ENCODE measurements at places on chromosomes 11 and 22. TPM values are rescaled to one million over a fixed set of nuclear protein-coding genes. Genes with fewer than 3 reads are reported as not detected.
A peak's percentile ranks its signal among the peaks of the same experiment; 100 is the strongest.

GRCh38 chr11:107898270-107898669 lies 30.0 kb upstream of the RAB39A start:
- H3K4me3 ChIP-seq, result no peak overlapping the region
- no peaks in the 10 kb centered on the region for H3K36me3 ChIP-seq
- no peaks in the 10 kb centered on the region for H3K27me3 ChIP-seq
- peak; percentile 10 for DNase-seq
- no peaks in the 10 kb centered on the region for H3K4me1 ChIP-seq

DNA sequence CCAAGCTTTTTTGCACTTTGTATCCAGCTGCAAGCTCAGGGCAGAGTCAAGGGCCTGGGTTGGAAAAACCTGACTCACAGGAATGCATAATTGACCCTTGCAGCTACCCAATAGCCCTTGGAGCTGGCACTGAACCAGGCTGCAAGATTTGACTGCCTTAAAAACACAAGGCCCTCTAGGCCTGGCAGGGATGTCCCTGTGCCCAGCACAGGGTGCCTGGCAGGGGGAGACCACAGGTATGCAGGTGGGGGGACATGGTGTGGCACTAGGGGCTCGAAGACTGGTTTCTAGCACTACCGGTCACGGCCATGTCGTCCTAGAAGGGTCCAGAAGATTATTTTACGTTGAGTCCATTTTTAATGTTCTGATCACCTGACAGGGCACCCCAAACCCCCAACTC lies 30.2 kb downstream of the SBF1 start:
- H3K4me1 ChIP-seq, result peaks cover 18% of the 10 kb centered on the region
- no peak overlapping the region for H3K4me3 ChIP-seq
- H3K27ac ChIP-seq, result peak overlapping the region; percentile 59
- H3K27me3 ChIP-seq, result no peaks in the 10 kb centered on the region
- peak; percentile 71 for DNase-seq

DNA sequence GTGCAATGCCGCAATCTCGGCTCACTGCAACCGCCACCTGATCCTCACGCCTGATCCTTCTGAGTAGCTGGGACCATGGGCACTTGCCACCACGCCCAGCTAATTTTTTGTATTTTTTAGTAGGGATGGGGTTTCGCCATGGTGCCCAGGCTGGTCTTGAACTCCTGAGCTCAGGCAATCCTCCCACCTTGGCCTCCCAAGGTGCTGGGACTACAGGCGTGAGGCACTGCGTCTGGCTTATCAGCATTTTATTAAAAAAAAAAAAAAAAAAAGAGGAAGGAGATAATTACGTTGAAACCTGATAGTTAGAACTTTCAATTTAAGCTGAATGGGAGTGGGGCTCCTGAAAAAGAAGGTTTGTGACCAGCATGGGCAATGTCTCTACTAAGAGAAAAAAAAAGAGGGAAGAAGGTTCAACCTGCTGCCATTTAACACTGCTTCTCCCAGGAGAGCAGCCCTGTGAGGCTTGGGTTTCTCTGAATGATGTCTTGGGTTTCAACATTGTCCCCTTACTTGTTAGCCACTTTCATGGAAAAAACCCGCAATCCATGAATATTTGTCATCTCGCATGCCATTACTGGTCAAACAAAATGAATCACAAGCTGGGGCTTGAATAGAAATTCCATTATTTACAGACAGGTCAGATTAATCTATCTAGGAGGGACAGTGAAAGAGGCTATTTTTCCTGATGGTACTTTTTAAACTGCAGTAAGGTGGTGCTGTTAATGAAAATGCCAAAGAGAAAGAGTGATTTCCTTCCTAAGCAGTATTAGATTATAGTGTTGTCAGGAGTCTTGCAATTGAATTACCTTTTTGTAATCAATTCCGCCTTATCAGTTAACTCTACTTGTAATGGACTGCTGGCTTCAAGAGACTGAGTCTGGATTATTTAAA lies 72.5 kb downstream of the PACS1 start:
- no peak overlapping the region for H3K4me3 ChIP-seq
- no peak for DNase-seq
- H3K4me1 ChIP-seq, result no peaks in the 10 kb centered on the region
- H3K27ac ChIP-seq, result no peak overlapping the region
- H3K27me3 ChIP-seq, result no peaks in the 10 kb centered on the region
- H3K36me3 ChIP-seq, result no peaks in the 10 kb centered on the region

- peaks cover 20% of the 10 kb centered on the region for H3K4me1 ChIP-seq
- DNase-seq, result peak; percentile 70
- H3K36me3 ChIP-seq, result peaks cover 60% of the 10 kb centered on the region
- no peaks in the 10 kb centered on the region for H3K27me3 ChIP-seq
Measured at GRCh38 chr22:24133187-24133965, 47.9 kb upstream of the SUSD2 start.

DNA sequence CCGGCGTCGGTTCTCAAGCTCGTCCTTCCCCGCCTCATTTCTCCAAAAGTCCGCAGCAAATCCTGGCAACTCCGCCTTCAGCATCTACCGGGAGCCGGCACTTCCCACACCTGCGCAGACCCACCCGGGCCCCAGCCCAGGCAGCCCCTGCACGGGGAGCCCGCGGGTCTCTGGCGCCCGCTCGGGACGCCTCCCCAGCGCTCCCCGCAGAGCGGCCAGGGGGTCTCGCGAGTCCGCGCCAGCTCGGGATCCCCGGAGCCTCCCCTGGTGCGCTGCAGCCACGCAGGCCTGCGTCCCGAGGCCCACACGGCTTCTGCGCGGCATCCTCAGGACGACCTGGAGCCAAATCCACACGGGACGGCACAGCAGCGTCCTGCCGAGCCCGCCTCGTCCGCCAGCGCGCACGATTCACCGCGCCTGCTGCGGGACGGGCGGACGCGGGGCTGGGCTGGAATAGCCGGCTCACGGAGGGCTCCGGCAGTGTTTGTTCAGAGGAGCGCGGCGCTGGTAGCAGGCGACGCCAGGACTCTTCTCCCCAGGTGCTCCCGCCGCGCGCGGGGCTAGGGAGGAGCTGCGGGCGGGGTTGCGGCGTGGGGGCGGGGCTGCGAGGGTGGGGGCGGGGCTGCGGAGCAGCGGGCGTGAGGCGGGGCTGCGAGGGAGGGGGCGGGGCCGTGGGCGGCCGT lies 816 bp upstream of the PHRF1 start:
- H3K27me3 ChIP-seq, result peaks cover 22% of the 10 kb centered on the region
- peaks cover 61% of the 10 kb centered on the region for H3K4me1 ChIP-seq
- DNase-seq, result no peak
- H3K4me3 ChIP-seq, result peak overlapping the region; percentile 61

PDGFD gene
- 2.1 TPM for total RNA-seq

PACSIN3 gene
- 32.9 TPM for total RNA-seq

GRCh38 chr11:21306739-21307358 lies 637.5 kb downstream of the NELL1 start:
- no peak overlapping the region for H3K4me3 ChIP-seq
- no peaks in the 10 kb centered on the region for H3K36me3 ChIP-seq
- DNase-seq, result no peak
- no peaks in the 10 kb centered on the region for H3K27me3 ChIP-seq
- no peak overlapping the region for H3K27ac ChIP-seq

DNA sequence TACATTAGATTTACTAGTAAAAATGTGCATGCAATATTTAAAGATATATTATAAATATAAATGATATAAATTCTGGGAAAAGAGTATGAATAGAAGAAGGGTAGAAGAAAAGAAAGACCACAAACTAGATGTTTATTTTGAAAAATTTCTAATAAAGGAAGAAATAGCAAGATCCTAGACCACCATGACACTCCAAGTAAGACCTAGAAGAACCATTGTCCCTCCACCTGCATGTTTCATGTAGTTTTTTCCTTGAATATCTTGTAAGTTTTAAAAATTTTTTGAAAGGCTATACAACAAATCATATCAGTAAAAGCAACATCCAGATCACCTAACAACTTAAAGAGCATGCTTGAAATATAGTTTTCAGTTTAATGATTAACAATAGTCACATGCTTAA lies 46.8 kb downstream of the ARHGAP32 start:
- H3K4me3 ChIP-seq, result no peak overlapping the region
- H3K4me1 ChIP-seq, result no peaks in the 10 kb centered on the region
- no peak overlapping the region for H3K27ac ChIP-seq

DNA sequence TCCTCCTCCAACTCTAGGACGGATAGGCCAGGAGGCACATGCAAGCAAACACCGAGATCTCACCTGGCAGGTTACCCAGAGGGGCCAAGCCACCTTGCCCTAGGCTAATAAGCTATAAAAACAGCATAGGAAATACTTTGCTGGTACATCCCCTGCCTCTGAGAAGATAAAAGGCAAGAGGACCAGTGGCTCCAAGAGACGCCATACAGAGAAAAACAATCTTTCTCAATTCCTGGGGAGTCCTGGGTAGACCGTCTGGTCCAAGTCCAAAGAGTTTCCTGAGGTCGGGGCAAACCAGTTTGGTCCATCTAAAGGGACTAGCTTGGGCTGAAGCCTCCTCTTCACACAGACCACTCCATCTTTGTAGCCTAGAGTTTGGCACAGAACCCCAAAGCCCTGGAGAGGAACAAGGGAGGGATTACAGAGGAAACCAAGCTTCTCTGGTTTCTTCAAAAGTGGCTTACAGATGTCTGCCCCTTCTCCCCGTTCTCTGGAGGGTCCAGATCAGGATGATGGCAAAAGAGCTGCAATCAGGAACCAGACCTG lies 40.4 kb downstream of the NUMA1 start:
- peaks cover 12% of the 10 kb centered on the region for H3K36me3 ChIP-seq
- H3K4me3 ChIP-seq, result peak overlapping the region; percentile 55
- no peak for DNase-seq
- H3K27ac ChIP-seq, result peak overlapping the region; percentile 98
- H3K27me3 ChIP-seq, result no peaks in the 10 kb centered on the region
- H3K4me1 ChIP-seq, result peaks cover 38% of the 10 kb centered on the region

KIAA1671 gene
- total RNA-seq, result 31.9 TPM

DNA sequence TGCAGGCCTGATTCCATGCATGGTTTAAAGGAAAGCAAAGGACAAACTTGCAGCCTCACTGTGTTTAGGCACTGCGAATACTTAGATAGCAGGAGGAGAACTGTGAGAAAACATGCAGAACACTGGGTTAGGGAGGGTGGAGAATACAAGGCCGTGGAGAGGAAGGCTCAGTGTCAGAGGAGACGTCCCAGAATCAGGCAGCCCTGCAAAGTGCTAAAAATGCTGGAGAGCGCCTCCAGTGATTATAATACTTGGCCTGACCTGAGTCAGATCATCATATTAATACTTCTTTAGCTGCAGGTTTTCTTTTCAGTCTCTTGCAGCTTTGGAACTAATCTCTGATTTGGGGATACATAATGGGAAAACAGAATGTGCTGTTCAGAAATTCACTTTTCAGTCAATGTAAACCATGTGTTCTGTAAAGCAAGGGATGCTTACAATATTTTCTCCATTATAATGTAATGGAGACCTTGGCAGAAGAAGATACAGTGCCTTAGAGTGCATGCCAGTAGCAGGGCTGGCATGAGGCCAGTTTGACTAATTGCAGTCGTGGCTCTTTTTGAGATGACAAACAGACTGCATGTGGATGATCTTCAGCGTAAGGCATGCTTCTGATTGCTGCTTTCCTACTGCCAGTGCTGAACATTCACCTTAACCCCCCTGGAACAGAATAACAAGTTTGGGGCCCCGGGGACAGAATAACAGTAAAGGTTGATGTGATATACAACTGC lies 16.8 kb downstream of the EXT2 start:
- peaks cover 55% of the 10 kb centered on the region for H3K36me3 ChIP-seq
- no peaks in the 10 kb centered on the region for H3K4me1 ChIP-seq
- no peak for DNase-seq
- H3K27ac ChIP-seq, result no peak overlapping the region
- no peak overlapping the region for H3K4me3 ChIP-seq

GRCh38 chr11:132424433-132424832 lies 1054.0 kb downstream of the NTM start:
- no peaks in the 10 kb centered on the region for H3K4me1 ChIP-seq
- peaks cover 7% of the 10 kb centered on the region for H3K27me3 ChIP-seq
- H3K27ac ChIP-seq, result no peak overlapping the region
- no peak for DNase-seq
- no peaks in the 10 kb centered on the region for H3K36me3 ChIP-seq

NNMT gene
- 165 TPM for total RNA-seq

CD6 gene
- total RNA-seq, result 1.7 TPM

DNA sequence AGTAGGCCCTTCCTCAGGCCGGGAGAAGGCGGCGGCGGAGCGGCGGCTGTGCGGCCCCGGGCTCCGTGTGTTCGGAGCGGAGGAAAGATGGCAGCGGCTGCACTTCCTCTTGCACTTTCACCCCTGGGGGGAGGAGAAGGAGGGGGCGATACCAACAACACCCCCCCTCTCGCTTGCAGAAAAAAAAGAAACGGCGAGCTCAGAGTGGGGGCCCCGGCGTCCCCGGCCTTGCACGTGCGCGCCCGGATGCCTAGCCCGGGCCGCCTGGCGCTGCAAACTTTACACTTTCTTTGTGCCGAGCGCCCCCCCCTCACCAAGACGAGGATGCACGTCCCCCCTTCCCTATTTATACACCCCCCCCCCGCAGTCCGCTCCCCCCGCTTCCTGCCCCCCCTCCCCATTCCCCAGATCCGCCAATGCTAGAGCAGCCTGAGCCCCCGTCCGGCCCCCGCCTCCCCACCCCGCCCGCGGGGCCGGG lies at the start of gene PATZ1:
TSS of gene PATZ1 (minus strand) at position 92 of the 478 bp plus-strand sequence. CDS start 744 bp downstream, outside the sequence.
- peaks cover 14% of the 10 kb centered on the region for H3K36me3 ChIP-seq
- peak; percentile 73 for DNase-seq
- peak within 1 kb of the TSS; percentile 90 for H3K27ac ChIP-seq

SAC3D1 gene
- total RNA-seq, result 15.4 TPM

RAC2 gene
- total RNA-seq, result 40.9 TPM

TRIOBP gene
- 70.9 TPM for total RNA-seq

- H3K36me3 ChIP-seq, result no peaks in the 10 kb centered on the region
- DNase-seq, result no peak
- H3K27ac ChIP-seq, result no peak overlapping the region
Measured at GRCh38 chr11:8081591-8082250, 710 bp downstream of the TUB start.

ALDH3B2 gene
- total RNA-seq, result 0.79 TPM

- no peaks in the 10 kb centered on the region for H3K36me3 ChIP-seq
- no peaks in the 10 kb centered on the region for H3K4me1 ChIP-seq
- DNase-seq, result no peak
Measured at GRCh38 chr11:114501901-114502300, 57.8 kb downstream of the NXPE1 start.

DNA sequence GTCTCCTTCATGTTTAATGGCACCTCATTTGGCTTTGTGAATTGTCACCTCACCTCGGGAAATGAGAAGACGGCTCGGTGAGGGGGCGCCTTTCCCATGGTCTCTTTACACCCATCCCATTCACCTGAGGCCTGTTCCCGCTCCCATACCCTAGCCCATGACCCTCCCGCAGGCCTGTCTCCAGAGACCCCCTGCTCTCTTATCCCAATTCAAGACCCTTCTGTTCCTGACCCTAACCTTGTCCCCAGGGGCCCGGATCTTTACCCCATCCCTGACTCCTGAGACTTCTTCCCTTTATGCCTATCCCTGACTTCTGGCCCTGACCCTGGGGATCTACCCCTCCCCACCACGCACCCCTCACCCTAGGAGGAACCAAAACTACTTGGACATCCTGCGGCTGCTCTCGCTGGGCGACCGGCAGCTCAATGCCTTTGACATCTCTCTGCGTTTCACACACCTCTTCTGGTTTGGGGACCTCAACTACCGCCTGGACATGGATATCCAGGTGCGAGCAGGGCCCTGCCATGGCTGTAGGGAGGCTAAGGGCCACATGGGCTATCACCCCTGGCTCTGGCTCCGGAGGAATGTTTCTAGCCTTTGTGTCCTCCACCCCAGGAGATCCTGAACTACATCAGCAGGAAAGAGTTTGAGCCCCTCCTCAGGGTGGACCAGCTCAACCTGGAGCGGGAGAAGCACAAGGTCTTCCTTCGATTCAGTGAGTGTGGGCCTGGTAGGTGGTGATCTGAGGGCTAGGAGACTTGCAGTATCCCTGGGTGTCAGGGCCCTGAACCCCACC lies 7.9 kb downstream of the INPPL1 start:
- no peak overlapping the region for H3K27ac ChIP-seq
- H3K36me3 ChIP-seq, result peaks cover 4% of the 10 kb centered on the region
- no peaks in the 10 kb centered on the region for H3K27me3 ChIP-seq
- H3K4me1 ChIP-seq, result no peaks in the 10 kb centered on the region

All from left lung (tissue), 14 donors.